ENCODE measurements at places on chromosomes 2 and 18.

DNA sequence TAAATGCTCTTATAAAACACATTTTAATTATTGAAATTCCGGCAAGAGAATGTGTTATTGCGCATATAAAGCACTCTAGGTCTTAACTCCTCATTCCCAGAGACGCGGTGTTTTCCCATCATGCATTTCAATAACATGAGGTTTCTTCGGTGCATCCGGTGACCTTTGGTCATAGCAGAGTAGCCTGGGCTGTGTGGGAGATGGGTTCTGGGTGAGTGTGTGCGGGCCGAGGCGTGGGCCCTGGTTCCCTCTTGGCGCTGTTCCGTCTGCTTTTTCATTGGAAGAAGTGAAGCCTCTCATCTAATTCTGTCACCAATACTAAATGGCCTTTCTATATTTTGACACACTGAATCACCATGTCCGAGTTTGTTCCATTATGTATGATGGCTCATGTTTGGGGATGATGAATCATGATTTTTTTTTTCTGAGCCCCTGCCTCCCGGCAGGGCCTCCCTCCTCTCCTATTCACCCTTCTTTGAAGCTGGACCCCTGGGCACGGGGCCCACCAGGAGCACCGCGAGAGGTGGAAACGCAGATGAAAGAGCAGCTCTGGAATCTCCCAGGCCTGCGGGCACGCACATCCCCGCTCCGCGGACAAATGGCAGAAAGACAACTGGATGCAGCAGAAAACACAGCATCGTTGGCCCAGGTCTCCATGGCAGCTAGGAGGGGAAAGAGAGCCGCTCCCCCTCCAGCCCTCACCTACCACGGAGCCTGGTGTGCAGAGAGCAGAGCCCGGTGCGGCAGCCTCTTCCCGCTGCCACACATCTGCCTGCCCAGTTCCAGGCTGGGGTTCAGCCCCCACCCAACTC, 85.8 kb upstream of the HPCAL1 start:
- DNase-seq, result no peak

DNA sequence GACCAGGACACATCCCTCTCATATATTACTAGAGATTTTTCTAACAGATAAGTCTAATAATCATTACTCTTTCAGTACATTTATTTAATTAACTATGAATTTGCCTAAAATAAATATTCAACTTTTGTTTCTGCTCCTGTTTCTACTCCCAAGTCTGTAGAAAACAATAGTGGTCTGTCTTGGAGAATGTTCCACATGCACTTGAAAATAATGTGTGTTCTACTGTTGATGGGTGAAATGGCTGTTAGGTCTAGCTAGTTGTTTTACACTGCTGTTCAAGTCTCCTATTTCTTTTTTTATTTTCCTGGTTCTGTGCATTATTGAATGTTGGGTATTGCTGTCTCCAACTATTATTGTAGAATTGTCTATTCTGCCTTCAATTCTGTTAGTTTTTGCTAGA, 47.2 kb downstream of the SPOPL start:
- DNase-seq, result no peak

GRCh38 chr2:7539077-7539476, 621.9 kb downstream of the RNF144A start:
- no peak for DNase-seq

DNA sequence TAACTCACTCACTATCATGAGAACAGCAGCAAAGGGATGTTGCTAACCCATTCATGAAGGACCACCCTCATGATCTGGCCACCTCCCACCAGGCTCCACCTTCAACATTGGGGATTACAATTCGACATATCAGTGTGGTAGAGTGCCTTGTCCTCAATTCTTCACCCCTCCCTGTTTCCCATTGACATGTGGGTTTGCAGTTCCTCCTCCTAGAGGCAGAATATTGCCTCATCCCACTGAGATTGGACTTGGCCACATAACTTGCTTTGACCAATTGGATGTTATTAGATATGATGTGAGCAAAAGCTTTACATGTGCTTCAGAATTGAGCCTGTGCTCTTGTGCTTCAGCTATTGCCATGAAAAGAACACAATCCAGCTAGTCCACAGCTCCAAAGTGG, 217.0 kb upstream of the CXCR4 start:
- no peak for DNase-seq

GRCh38 chr2:36487947-36488346, 110.0 kb downstream of the FEZ2 start:
- no peak for DNase-seq

DNA sequence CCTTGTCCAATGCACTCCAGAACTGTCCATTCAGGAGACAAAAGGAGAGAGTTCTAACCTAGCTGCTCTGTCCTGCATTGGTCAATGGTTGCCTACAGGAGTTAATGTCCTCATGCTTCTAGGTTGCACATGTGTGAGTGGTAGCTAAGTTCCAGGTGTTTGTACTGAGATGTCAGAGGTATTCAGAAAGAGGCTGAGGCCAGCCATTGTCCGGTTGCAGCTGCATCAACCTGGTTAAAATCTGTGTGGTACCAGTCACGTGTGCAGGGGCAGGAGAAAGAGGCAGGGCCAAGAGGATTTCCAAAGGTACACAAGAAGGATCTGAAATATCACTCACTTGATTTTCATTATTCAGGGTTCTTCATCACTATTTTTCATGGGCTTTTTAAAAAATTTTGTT, 70.8 kb downstream of the DTNA start:
- DNase-seq, result no peak

GRCh38 chr2:120831891-120832290, 96.2 kb downstream of the GLI2 start:
- no peak for DNase-seq

- DNase-seq, result no peak
Measured at GRCh38 chr2:166727095-166727494, 161.2 kb upstream of the XIRP2 start.

- DNase-seq, result no peak
Measured at GRCh38 chr2:156480376-156480775, 44.2 kb downstream of the GPD2 start.

DNA sequence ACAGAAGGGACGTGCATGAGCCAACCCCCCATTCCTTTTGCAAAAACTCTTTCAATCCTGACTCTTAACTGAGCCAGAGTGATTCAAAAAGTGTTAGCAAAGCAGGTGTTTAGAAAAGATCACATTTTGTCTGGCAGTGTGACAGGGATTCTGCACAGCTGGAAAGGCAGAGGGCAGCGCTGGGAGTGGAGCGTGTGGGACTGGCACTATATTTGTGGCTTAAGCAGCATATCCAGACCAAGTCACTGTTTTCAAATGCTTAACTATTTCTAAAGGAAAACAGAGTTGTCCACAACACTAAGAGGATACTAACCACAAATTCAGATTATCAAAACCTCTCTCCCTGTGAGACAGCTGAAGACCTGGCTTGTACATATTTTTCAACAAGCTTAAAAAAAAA, 19.0 kb downstream of the CABYR start:
- no peak for DNase-seq

DNA sequence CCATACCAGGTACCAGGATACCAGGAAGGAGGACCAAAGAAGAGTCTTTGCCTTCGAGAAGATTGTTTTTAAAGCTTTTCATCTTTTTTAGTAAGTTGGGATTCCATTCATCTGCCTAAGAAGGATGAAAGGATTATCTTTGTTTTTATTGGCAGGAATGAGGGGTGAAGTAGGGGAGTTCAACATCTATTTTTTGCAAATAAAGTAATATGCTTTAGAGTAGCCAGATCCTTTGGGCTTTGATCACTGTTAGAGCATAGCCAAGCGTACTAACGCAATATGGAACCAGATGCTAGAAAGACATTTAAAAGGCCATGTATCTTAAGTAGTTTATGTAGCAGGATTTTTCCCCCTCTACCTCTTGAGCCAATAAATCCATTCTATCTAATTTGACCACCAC, 133.0 kb downstream of the PRPF40A start:
- DNase-seq, result no peak
